Posterior cingulate gyrus (tissue), 11 donors: ENCODE measurements at places on chromosomes 12 and 14.

- no peak for DNase-seq
These were observed 159.1 kb downstream of the C12orf50 start for GRCh38 chr12:87870061-87870460.

- no peak for DNase-seq
These were observed 97.5 kb downstream of the ZFP36L1 start for GRCh38 chr14:68695326-68695768.

DNA sequence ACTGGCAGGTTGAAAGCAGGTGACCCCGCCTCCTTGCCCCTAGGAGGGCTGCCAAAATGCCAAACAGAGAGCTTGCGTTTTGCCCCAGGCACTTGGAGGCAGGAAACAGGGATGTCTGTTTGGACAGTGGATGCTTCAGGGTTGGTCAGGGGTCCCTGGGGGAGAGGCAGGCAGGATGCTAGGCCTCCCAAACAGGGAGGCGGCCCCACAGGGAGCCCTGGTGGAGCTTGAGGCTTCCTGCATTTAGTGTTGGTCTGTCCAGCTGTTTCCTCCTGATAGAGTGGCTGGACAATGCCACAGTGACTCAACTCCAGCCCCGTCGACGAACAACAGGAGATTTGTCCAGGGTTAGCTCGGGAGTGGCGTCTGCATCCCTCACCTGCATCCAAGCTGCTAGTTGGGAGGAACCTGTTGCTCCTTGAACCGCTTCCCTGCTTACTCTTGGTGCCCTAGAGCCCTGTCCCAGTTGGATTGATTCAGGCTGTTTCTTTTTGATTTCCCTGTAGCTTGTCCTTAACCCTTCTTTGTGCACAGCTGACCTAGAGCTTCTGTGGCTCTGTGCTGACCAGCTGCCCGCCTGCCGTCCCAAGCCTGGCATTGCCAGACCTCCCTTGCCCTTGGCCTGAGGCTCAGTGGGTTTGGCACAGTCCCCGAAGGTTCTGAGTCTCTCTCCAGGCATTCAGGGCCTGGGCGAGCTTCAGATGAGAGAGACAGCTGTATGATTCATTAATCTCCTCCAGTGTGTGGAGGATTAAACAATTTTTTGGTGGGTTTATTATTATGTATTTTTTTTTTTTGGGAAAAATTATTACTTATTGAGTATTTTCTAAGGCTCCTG lies 45.9 kb downstream of the TSPAN9 start:
- DNase-seq = peak; percentile 42

- no peak for DNase-seq
These were observed 21.8 kb downstream of the SLC15A4 start for GRCh38 chr12:128801879-128802391.

DNA sequence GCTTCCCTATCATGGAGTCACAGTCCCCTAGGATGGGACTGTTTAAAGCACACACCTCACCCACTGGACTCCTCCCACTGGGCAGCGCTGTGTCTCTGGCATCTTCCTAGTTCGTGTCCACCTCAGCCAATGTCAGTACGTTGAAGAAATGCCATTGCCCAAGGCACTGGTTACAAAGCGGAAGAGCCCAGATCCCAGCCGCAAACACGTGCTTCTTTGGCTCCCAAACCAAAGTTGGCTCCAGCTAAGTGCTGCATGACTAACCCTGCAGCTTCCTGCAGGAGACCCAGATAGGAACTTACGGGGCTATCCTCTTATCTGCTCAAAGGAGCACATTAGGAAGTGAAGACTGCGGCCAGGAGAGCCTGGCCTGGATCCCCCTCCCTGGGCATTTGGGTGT lies 9.3 kb downstream of the SYNE3 start:
- DNase-seq = no peak

DNA sequence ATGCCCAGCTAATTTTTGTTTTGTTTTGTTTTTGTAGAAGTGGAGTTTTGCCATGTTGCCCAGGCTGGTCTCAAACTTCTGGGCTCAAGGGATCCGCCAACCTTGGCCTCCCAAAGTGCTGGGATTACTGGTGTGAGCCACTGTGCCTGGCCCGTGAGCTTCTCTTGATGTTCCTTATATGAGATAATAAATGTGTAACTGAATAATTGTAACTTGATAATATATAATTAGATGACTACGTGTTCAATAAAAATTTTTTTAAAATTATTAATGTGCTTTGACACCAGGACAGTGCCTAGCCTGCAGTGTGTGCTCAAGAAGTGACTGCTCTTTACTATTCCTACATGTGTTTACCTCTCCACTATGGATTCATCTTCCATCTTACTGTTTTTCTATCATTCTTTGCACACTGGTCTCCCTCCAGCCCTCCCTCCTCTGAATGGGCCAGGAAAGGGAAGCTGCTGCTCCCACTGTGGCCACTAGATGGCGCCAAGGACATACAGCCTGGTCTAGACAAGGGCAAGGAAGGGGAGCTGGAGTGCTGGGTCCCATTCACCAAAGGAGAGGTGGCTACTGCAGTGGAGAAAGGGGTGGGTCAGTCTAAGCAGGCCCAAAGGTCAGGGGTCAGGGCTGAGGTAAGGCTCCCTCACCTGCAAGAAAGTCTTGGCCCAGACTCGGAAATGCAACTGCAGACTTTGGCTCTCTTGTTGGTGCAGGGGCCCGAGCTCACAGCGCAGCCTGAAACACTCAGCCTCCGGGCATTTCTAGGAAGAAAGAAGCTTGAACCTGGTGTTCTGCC lies 14.7 kb upstream of the ZNF385A start:
- DNase-seq = peak; percentile 97

GRCh38 chr12:131826097-131826928 lies 1.9 kb upstream of the MMP17 start:
- DNase-seq = no peak

- DNase-seq = no peak
These were observed 358.1 kb downstream of the RAD51B start for GRCh38 chr14:68177728-68178127.

DNA sequence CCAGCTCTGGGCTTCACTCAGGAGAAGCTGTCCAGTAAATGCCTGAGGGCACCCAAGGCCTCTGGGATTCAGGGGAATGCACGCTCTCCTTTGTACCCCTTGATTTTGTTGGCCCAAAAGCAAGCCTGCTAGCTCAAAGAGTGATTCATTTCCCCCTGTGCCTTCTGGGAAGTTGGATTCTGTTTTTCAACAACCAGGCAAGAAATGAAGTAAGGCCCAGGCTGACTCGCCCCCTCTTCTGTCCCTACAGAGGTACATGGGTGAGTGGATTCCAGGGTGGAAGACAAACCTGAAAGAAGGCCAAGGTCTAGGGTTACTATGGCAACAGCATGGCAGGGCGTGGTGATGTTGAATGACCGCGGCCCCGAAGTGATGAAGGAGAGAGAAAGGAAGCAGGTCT lies 9.3 kb upstream of the SERPINA5 start:
- no peak for DNase-seq

DNA sequence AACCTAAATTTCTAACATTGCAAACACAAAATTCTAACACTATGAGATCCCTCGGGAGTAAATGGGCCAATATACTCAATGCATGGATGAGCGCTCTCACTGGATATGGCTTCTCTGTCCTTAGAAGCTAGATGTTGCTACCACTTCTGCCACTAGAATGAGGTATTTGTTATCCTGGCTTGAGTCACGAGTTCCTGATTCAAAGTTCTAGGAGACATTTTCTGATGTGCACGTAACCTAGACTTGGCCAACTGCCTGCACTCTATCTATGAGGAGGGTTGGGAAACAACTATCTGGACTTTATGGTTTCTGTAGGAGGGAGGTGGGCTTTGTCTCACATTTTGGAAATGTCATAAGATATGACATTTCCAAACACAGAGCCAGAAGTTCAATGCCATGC lies 37.6 kb downstream of the FERMT2 start:
- no peak for DNase-seq

DNA sequence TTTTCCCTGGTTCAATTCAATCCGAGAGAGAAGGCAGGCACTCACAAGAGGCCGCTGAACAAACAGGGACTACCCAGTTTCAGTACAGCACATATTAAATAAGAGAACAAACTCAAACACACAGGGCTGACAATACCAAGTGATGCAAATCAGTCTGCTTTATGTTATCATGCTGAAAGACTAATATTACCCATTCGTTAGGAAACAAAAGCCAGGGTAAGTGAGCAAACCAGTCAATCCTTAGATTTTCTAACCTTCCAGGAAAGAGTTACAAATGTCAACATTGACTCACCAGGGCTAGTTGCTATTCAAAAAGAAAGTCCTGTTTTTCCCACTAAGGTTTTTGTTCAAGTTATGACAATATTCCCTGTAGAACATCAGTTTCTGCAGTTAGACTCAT lies 246.2 kb downstream of the C12orf42 start:
- no peak for DNase-seq

- no peak for DNase-seq
These were observed 57.1 kb upstream of the LHX5 start for GRCh38 chr12:113528606-113529293.

DNA sequence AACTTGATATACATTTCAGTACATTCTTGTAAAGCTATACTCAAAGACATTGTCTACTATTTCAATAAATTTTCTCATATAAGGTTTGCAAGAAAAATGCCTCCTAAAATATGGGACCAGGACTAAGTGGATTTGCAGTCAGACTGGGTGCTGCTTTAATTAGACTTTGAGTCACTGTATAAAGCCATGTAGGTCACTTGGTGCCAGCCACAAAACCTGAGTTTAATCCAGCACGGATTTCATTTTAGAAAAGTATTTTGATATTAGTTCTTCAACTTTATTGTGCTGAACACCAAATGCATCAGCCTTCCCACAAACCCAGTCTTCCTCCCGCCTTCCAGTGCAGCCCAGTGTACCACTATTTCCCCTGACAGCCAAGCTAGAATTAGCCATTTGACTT lies 9.9 kb upstream of the NID2 start:
- no peak for DNase-seq

- DNase-seq = peak; percentile 88
These were observed 43.4 kb downstream of the RNF34 start for GRCh38 chr12:121443193-121443870.

DNA sequence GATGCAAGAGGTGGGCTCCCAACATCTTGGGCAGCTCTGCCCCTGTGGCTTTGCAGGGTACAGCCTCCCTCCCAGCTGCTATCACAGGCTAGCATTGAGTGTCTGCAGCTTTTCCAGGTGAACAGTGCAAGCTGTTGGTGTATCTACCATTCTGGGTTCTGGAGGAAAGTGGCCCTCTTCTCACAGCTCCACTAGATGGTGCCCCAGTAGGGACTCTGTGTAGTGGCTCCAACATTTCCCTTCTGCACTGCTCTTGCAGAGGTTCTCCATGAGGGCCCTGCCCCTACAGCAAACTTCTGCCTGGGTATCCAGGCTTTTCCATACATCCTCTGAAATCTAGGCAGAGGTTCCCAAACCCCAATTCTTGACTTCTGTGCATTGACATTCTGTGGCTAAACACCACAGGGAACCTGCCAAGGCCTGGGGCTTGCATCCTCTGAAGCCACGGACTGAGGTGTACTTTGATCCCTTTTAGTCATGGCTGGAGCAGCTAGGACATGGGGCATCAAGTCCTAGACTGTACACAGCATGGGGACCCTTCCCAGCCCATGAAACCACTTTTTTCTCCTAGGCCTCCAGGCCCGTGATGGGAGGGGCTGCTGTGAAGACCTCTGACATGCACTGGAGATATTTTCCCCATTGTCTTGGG lies 24.0 kb upstream of the SLC38A1 start:
- no peak for DNase-seq

- DNase-seq = no peak
These were observed 139.4 kb downstream of the MON2 start for GRCh38 chr12:62605981-62606380.

GRCh38 chr12:120110550-120111501 lies 5.7 kb downstream of the RAB35 start:
- no peak for DNase-seq

- no peak for DNase-seq
These were observed 74.5 kb downstream of the CCDC60 start for GRCh38 chr12:119409043-119409442.

- DNase-seq = no peak
These were observed 24.0 kb downstream of the ACSM4 start for GRCh38 chr12:7327918-7328317.

- no peak for DNase-seq
These were observed 64.7 kb downstream of the IPO8 start for GRCh38 chr12:30630979-30631285.

DNA sequence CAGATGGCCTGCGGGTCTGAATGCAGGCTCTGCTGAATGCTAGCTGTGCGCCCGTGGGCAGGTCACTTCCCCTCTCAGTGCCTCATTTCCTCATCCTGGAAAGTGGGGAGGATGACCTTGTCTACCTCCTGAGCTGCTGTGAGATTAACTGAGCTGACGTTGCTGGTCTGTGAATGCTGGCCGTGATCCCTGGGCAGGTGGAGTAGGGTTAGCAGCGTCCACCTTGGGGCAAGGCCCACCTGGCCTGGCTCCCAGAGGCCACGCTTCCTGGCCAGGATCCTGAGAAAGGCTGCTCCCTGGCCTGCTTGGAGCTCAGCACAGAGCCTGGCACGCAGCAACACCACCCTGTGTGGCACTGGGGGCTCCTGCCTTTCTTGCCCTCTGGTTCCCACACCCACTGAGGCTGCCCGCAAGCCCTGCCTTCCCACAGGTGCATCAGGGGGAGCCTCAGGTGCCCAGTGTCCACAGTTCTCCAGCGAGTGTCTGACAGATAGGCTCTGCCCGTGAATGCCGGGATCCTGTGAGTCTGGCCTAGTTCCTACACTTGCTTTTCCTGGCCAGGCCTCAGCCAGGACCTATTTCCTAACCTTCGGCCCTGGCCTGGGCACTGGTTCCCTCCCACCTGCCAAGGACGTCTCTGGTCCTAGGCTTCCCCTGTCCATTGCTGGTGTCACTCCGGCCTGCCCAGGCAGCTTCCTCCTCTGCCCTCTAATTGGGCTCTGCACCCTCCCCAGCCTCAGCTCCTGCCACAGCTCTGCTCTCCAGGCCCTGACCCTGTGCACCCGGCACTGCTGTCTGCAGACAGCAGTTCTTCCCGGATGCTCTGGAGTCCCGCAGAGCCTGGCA lies 37.2 kb upstream of the TDRD9 start:
- DNase-seq = no peak
